H4 (cell line): ENCODE measurements at places on chromosomes 13 and 19.

GRCh38 chr19:13149628-13150186 is 468 bp downstream of the STX10 start:
- no peak for DNase-seq

DNA sequence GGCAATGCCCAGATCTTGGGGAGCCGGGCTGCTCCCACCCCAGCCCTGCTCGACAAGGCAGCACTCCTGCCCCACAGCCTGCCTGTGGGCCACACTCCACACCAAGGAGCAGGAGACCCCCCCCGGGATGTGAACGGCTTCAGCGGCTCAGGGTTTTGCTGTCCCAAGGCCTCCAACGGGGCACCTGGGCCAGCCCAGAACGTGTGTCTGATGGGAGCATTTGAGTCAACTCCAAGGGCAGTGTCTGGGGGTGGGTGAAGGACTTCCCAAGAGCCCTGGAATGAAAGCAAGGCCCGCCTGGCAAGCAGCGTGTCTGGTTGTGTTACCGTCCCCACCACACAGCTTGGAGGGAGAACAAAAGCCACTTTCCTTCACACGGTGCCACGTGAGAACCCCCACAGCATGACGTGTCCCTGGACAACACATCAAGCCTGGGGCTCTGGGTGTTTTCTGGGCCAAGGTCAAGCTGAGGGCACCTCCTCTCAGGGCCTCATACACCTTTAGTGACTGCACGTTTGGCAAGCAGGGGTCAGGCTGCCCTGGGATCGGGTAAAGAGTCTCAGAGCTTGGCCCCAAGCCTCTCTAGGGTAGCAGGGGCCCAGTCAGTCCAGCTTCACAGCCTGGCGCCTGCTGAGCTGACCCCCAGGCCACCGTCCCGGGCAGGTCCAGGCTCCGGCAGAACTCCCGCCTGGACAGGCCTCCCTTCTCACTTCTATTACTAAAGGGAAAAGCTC is 6.0 kb downstream of the C13orf46 start:
- DNase-seq = no peak

DNA sequence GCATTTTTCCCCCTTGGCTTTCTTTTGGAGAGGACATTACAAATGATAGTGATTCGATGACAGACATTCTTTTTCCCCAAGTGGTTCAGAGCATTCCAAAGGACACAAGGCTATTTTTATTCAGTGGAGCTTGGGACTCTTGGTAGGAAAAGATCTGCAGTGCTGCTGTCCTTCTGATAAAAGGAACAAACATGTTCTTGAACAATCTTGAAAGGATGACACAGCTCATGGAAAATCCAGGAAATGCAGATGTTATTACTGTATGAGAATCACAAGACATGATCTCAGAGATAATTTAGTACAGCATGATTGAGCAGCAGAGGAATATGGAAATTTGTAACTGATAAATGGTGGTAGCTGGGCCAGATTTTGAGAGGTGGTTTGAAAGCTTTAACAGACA is 96.2 kb upstream of the RFC3 start:
- no peak for DNase-seq

- no peak for DNase-seq
Observed at GRCh38 chr13:100808330-100809128, 133.9 kb upstream of the TMTC4 start.

GRCh38 chr19:22052644-22053013 is 345 bp downstream of the ZNF257 start:
- no peak for DNase-seq

- DNase-seq = peak; percentile 97
Observed at GRCh38 chr19:43562698-43563241, 12.6 kb downstream of the XRCC1 start.

DNA sequence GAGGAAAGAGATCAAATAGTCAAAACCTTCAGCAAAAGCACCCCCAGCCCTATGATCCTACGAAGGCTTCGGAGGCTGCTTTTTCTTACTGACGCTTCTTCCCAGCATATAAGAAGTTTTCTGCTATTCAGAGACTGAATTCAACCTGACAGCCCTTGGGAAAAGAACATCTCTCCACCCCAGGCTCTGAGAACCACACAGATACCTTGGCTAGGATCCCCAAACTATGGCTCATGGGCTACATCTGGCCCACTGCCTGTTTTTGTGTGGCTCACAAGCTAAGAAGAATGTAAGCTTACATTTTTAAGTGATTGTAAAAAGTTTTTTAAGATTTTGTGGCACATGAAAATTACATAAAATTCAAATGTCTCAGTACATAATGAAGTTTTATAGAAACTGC is 3.0 kb downstream of the SLC15A1 start:
- no peak for DNase-seq
